ENCODE measurements at places on chromosomes 5 and 9. TPM values are rescaled to one million over a fixed set of nuclear protein-coding genes. Genes with fewer than 3 reads are reported as not detected.
A peak's percentile ranks its signal among the peaks of the same experiment; 100 is the strongest.

GRCh38 chr5:118722122-118723020, 266.0 kb downstream of the DTWD2 start:
- no peaks in the 10 kb centered on the region for H3K4me1 ChIP-seq
- H3K4me3 ChIP-seq: no peak overlapping the region
- H3K27ac ChIP-seq: no peak overlapping the region
- no peaks in the 10 kb centered on the region for H3K36me3 ChIP-seq
- no peak for DNase-seq
- H3K27me3 ChIP-seq: no peaks in the 10 kb centered on the region

DNA sequence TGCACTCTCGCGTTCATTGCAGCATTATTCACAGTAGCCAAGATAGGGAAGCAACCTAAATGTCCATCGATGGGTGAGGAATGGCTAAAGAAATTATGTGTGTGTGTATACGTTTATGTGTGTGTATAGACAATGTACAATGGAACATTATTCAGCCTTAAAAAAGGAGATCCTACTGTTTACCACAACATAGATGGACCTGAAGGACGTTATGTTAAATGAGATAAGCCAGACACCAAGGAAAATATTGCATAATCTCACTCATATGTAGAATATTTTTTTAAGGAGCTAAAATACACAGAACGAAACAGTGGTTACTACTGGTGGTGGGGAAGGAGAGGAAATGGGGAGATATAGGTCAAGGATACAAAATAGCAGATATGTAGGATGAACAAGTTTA, 2.4 kb downstream of the KIF2A start:
- no peak overlapping the region for H3K27ac ChIP-seq
- no peaks in the 10 kb centered on the region for H3K27me3 ChIP-seq
- peaks cover 20% of the 10 kb centered on the region for H3K4me1 ChIP-seq
- no peak for DNase-seq
- H3K4me3 ChIP-seq: no peak overlapping the region

DNA sequence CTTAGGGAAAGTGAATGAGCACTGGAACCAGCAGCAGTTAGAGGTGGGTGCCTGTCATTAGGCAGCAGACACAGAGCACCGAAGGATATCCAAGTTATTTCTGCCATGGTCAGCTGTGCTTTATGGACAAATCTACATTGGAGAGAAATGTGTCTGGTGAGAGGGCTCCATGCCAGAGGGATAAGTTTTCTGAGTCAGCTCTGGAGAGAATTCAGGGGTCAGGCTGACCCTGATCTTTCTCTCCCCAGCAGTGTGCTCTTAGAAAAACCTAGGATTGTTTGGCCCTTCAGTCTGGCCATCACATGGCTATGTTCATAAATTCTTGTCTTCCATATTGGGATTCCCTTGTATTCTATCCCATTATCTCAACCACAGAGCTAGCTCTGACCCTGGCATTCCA, 8.9 kb upstream of the IL17B start:
- DNase-seq: peak; percentile 86
- H3K4me3 ChIP-seq: no peak overlapping the region
- no peaks in the 10 kb centered on the region for H3K36me3 ChIP-seq
- H3K27ac ChIP-seq: peak overlapping the region; percentile 99
- H3K27me3 ChIP-seq: no peaks in the 10 kb centered on the region

- H3K4me1 ChIP-seq: no peaks in the 10 kb centered on the region
- DNase-seq: no peak
- no peak overlapping the region for H3K27ac ChIP-seq
- H3K36me3 ChIP-seq: no peaks in the 10 kb centered on the region
These were observed 74.1 kb downstream of the PAX5 start for GRCh38 chr9:36959681-36960574.

- no peak for DNase-seq
- no peak overlapping the region for H3K4me3 ChIP-seq
- no peaks in the 10 kb centered on the region for H3K36me3 ChIP-seq
- peaks cover 5% of the 10 kb centered on the region for H3K4me1 ChIP-seq
- H3K27me3 ChIP-seq: no peaks in the 10 kb centered on the region
These were observed 125.3 kb upstream of the DAPK1 start for GRCh38 chr9:87372356-87372851.

DNA sequence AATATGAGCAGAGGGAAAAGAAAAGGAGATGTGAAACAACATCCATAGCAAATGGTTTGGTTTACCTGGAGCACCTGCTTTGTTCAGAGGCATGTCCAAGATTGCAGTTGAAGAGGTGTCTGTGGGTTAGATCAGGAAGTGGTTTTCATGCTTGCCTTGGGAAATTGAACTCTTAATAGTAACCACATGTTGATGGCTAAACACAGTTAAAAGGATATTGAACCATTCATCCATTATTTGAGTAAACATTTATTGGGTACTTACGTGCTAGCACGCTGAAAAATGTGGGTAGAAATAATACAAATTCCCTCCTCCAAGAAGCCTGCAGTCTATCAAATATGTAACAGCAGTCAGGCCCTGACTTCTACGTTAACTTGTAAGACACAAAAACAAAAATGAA, 235.7 kb upstream of the TNC start:
- no peaks in the 10 kb centered on the region for H3K36me3 ChIP-seq
- H3K27me3 ChIP-seq: no peaks in the 10 kb centered on the region
- no peak for DNase-seq
- H3K4me1 ChIP-seq: peaks cover 17% of the 10 kb centered on the region

DNA sequence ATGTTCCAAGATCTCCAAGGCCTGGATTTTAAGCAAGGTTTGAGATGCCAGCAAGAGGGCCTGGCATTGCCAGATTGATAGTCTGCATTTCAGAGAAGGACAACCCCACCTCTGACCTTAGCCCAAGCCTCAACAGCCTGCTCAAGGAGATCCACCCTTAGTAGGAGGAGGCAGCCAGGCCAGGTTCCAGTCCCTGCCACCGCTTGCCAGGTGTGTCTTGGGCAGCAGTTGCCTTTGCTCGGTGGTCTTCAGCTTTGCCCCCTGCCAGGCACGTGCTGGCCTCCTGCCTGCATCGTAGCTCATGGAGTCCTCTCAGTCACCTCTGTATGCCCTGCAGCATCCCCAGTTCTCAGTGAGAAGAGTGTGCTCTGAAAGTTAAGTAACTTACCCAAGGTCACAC, 134.2 kb downstream of the KCNIP1 start:
- no peak overlapping the region for H3K27ac ChIP-seq
- H3K4me1 ChIP-seq: peaks cover 7% of the 10 kb centered on the region
- DNase-seq: no peak
- no peaks in the 10 kb centered on the region for H3K36me3 ChIP-seq

DNA sequence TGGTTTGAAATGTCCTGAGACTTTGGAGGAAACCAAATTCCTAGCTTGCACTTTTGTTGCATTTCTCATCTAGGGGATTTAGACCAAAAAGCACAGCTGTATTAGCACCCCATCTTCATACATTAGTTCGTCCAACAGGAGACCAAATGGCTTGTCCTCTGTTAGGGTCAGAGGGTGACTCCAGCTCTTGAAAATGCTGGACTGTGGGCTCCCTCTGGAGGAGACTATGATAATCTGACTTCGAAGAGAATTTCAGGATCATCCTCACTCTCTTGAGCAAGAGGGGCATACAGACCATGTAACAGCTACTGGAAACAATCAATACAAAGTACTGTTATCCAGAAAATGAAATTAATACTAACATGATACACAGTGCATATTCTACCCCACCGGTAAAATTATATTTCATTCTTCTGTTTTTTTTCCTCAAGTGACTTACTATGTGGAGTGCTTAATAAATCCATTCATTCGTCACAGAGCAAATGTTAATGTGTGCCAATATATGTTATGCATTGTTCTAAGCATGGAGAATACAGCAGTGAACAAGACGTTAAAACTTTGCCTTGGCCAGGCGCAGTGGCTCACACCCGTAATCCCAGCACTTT, 63.7 kb upstream of the PPP2CA start:
- no peaks in the 10 kb centered on the region for H3K27me3 ChIP-seq
- DNase-seq: peak; percentile 80
- H3K4me1 ChIP-seq: no peaks in the 10 kb centered on the region
- no peak overlapping the region for H3K27ac ChIP-seq

DNA sequence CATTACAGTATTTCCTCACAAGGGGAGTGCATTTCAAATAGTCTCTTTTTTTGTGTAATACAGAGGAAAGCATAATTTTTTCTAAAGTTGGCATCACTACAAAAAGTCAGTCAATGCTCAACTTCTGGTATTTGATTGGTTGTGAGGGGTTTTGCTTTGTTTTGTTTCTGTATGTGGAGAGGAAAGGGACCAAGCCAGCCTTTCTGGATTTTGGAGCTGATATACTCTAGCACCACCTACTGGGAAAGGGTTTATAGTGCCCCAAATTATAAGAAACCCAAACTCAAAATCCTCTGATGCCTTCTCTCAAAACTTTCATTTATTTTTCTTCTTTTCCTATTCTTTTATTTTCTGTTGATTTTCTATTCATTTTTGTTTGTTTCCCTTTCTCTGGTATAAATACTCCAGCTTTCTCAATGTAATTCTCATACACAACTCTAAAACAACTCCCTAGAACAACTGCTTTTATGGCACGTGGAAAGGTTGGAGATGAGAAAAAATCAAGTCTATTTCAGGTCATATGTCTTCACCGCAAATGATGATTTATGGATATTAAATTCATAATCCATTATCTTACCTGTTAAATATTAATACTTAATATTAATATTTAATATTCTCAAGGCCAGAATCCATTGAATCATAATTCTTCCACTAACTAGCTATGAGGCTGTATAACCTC, 69.5 kb upstream of the ANXA1 start:
- no peaks in the 10 kb centered on the region for H3K36me3 ChIP-seq
- peak; percentile 63 for DNase-seq
- H3K27ac ChIP-seq: no peak overlapping the region

GRCh38 chr5:71905834-71906711, 187.0 kb downstream of the CARTPT start:
- no peaks in the 10 kb centered on the region for H3K36me3 ChIP-seq
- no peak overlapping the region for H3K4me3 ChIP-seq
- H3K27me3 ChIP-seq: no peaks in the 10 kb centered on the region
- peak overlapping the region; percentile 75 for H3K27ac ChIP-seq

- H3K4me1 ChIP-seq: no peaks in the 10 kb centered on the region
- no peaks in the 10 kb centered on the region for H3K27me3 ChIP-seq
- DNase-seq: no peak
- H3K27ac ChIP-seq: no peak overlapping the region
- no peak overlapping the region for H3K4me3 ChIP-seq
- no peaks in the 10 kb centered on the region for H3K36me3 ChIP-seq
These were observed 131.7 kb upstream of the GDNF start for GRCh38 chr5:37971483-37972024.

DNA sequence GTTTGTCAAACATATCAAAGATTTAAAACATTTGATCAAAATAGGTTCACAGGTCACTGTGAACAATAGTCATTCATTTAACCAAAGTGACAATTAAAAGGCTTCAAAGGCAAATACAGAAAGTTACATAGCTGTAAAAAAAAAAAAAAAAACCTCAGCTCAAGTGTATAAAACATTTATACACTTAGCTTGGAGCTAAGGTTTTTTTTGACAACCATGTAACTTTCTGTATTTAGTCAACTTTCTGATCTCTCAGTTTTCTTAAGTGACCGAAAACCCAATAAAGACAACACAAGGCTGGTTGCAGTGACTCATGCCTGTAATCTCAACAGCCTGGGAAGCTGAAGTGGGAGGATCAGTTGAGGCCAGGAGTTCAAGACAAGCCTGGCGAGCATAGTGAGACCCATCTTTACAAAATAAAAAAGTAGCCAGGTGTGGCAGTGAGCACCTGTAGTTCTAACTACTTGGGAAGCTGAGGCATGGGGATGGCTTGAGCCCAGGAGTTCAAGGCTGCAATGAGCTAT, 16.4 kb upstream of the UBTD2 start:
- H3K4me3 ChIP-seq: no peak overlapping the region
- no peak overlapping the region for H3K27ac ChIP-seq
- no peaks in the 10 kb centered on the region for H3K36me3 ChIP-seq

DNA sequence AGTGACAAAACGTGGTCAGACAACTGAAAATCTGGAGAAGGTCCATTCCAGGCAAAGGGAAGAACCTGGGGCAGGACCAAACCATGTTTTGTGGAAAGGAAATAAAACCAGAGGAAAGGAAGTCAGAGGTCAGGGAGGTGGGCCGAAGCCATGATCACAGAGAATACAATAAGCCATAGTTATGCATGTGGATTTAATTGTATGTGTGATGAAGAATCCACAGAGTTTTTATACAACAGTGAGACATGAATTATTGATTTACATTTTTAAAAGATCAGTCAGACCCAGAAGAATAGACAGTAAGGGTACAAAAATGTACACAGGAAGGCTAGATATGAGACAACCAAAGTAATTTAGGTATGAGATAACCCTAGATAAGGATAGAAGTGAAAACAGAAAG, 20.8 kb downstream of the TTC33 start:
- H3K36me3 ChIP-seq: no peaks in the 10 kb centered on the region
- peaks cover 11% of the 10 kb centered on the region for H3K4me1 ChIP-seq
- no peak overlapping the region for H3K4me3 ChIP-seq
- DNase-seq: peak; percentile 10
- H3K27me3 ChIP-seq: no peaks in the 10 kb centered on the region

- H3K4me3 ChIP-seq: no peak overlapping the region
- no peak for DNase-seq
- H3K27me3 ChIP-seq: no peaks in the 10 kb centered on the region
- peak overlapping the region; percentile 37 for H3K27ac ChIP-seq
These were observed 29.9 kb downstream of the CD180 start for GRCh38 chr5:67166460-67167285.

- no peak overlapping the region for H3K27ac ChIP-seq
- DNase-seq: no peak
- H3K4me1 ChIP-seq: peaks cover 39% of the 10 kb centered on the region
- H3K36me3 ChIP-seq: no peaks in the 10 kb centered on the region
These were observed 104.3 kb downstream of the FGF18 start for GRCh38 chr5:171523781-171524180.

GRCh38 chr9:89706086-89706485, 101.3 kb downstream of the GADD45G start:
- H3K27me3 ChIP-seq: no peaks in the 10 kb centered on the region
- H3K4me1 ChIP-seq: peaks cover 5% of the 10 kb centered on the region
- H3K4me3 ChIP-seq: no peak overlapping the region
- DNase-seq: no peak

- H3K27ac ChIP-seq: no peak overlapping the region
- no peak for DNase-seq
- H3K4me1 ChIP-seq: peaks cover 12% of the 10 kb centered on the region
- H3K36me3 ChIP-seq: no peaks in the 10 kb centered on the region
These were observed 49.4 kb upstream of the ZNF608 start for GRCh38 chr5:124795829-124796228.

NSD1 gene
- total RNA-seq: 29.7 TPM

OBP2B gene
- not detected for total RNA-seq

COL15A1 gene
- total RNA-seq: 0.74 TPM

PCDHA11 gene
- total RNA-seq: 9.9 TPM

PCDHGB4 gene
- total RNA-seq: 17.4 TPM

RNF180 gene
- total RNA-seq: 9.1 TPM

PDZD2 gene
- 1.9 TPM for total RNA-seq

CNTNAP3B gene
- total RNA-seq: 0.88 TPM

SGCD gene
- total RNA-seq: 1.3 TPM

CCNO gene
- 0.14 TPM for total RNA-seq
